Testis (tissue), 5 donors: ENCODE measurements at places on chromosomes 12 and 14. TPM values are rescaled to one million over a fixed set of nuclear protein-coding genes. Genes with fewer than 3 reads are reported as not detected.

Gene PHC1
- total RNA-seq: 134 TPM

Gene PIP4K2C
- 47.6 TPM for total RNA-seq

Gene BEGAIN
- total RNA-seq: 7.6 TPM

Gene GLS2
- 3.8 TPM for total RNA-seq

Gene TBPL2
- total RNA-seq: 0.39 TPM

Gene EMC9
- 15.2 TPM for total RNA-seq

Gene PLBD2
- 120 TPM for total RNA-seq

Gene KLC1
- 473 TPM for total RNA-seq

Gene TMEM117
- 14.8 TPM for total RNA-seq
